ENCODE measurements at places on chromosomes 6 and 20.

- no peak for DNase-seq
Observed at GRCh38 chr6:152094992-152095592, 287.6 kb downstream of the ESR1 start.

DNA sequence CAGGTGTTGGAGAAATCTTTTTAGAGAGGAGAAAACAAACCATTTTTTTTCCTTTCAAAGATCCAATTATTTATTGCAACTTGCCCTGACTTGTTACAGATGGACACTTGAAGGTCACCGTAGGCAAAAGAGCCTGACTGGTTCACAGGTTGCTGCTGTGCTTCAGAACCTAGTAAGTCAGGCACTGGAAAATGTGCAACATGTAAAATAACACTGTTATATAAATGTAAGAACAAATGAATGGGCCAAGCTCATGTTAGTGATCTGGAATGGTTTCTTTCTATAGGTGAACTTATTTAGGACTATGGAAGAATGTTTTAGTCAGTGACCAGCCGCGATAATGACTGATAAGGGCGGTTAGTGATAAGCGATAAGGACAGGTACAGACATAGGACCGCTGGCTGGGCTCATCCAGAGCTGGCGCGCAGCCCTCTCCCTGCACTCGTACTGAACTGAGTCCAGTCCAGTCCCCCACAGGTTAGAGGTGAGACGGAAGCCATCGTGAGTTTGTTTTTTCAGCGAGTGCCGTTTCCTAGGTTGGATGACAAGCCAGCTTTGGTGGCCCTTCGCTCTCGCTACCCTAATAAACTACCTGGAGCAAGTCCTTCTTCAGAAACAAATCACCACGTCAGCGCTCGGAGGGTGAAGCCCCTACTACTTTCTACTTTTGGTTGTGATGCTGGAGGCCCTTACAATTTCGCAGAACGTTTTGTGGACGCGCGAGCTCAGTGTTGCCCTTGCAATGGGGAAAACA lies 94.4 kb upstream of the PRDM1 start:
- DNase-seq, result no peak

GRCh38 chr6:78192057-78192456 lies 539.2 kb downstream of the MEI4 start:
- no peak for DNase-seq

DNA sequence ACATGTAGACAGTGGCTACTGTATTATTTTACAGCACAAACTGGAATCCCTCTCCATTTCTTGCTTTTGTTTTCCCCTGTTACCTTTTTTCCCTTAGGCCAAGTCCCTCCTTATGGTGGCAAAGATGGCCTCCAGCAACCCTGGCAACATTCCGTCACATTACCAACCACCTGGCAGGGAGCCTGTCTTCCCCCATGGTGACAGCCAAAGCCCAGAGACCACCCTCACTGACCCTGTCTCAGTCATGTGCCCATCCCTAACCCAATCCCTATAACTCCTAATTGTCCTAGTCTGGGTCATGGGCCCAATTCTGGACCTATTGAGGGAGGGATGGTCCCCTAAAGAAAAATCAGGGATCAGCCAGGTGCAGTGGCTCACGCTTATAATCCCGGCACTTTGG lies 27.6 kb downstream of the PARD6B start:
- no peak for DNase-seq

DNA sequence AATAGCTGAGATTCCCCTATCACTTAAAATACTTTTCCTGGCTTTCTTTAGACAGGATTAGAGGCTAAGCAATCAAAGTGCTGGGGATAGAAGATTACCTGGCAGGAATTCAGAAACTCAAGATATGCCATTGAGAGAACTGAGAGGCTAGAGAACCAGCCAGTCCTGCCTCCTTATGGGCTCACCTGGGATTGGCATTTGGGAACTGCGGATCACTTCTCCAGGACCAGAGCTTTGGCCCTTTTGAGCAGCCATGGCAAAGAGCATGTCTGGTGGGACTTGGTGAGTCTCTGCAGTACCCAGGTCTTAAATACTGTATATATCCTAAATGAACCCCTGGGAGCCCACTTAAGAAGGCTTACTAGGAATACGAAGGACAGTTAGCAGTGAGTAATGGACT lies 399.1 kb downstream of the BTBD3 start:
- no peak for DNase-seq

DNA sequence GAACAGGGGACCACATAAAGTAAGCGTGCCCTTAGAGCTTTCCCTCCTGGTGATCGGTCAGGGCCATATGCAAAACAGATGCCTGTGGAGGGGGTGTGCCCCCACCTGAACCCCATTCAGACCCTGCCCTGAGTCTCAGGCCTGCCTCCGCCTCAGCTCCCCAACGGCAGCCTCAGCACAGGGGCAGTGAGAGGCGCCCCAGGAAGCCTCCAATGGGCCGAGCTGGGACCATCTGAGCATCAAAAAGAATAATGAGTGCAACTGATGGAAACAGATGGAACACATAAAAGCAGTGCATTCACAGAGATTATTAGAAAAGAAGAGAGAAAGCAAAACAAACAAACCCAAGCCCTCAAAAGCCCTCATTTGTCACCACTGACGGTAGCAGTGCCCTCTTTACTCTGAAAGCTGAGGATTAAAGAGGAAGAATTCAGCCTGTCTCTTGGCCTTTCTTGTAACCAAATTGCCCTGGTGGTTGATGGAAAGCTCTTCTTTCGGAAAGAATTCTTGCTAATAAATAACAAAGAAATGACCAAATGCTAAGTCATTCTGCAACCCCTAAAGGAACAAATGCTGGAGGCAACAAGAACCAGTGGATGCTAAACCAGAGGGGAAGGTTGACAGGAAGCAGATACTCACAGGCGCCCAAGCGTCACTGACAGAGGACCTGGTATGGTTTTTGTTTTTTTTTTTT lies 6.8 kb downstream of the ADISSP start:
- DNase-seq, result no peak

GRCh38 chr6:43275801-43276576 lies 22.1 kb upstream of the SLC22A7 start:
- no peak for DNase-seq

DNA sequence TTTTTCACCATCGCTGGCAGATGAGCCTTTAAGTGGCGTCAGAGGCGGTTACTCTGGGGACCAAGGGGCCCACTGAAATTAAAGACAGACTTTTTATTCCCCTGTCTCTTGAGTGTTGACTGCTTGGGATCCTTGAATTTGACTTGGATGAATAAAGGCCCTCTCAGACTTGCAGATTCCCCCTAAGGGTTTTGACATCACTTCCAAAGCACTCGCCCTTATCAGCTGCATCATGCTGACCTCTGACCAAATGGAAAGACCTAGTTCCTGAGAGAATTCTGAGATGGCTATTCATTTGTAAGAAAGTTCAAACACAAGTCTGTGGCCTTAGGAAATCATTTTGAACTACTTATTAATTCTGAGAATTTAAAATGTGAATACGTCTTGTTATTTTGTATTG lies 13.5 kb upstream of the MOXD1 start:
- DNase-seq, result no peak

DNA sequence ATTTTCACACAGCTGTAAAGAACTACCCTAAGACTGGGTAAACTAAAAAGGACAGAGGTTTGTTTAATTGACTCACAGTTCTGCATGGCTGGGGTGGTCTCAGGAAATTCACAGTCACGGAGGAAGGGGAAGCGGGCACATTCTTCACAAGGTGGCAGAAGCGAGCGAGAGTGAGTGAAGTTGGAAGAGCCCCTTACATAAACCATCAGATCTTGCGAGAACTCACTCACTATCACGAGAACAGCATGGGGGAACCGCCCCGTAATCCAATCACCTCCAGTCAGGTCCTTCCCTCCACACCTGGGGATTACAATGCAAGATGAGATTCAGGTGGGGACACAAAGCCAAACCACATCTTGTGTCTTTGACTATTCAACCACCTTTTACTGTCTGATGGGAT lies 700.5 kb downstream of the TENT5A start:
- no peak for DNase-seq

DNA sequence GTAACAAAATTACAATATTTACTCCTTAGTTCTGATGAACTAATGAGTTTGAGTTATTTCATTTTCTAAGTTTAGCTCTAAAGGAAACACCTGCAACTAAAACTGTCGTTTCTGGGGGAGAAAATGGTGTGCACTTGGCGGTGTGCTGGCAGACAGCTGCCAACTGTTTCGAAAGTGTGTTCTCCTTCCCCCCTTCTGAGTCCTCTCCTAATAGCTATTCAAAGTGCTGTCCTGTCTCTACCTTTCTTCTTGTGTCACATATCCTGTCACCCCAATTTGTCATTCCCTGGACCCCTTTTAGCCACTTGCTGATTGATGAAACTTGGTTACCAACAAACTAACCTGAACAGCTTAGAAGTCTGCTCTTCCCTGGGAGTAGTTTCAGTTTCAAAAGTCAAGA lies 4.9 kb upstream of the UBE2J1 start:
- DNase-seq, result no peak

- DNase-seq, result no peak
Observed at GRCh38 chr20:62297449-62298227, 5.2 kb upstream of the ADRM1 start.

DNA sequence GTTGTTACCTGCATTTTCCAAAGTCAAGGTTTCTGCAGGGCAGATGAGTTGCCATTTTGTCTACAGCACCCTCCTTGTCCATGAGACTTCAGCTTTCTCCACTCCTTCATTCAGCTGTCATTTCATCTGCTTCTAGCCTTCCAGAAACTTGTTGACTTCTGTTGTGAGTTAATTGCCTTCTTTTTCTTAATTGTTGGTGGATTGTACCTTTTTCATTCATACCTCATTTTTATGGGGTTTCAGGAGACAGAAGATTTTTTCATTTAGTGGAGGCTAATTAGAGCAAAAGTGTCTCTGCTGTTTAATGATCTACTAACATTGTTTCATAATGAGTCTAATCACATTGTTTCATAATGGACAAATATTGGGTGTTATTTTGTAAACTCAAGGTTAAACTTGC lies 7.5 kb upstream of the SUMO4 start:
- DNase-seq, result no peak

- DNase-seq, result no peak
Observed at GRCh38 chr20:38135651-38136420, 29.2 kb downstream of the TGM2 start.

DNA sequence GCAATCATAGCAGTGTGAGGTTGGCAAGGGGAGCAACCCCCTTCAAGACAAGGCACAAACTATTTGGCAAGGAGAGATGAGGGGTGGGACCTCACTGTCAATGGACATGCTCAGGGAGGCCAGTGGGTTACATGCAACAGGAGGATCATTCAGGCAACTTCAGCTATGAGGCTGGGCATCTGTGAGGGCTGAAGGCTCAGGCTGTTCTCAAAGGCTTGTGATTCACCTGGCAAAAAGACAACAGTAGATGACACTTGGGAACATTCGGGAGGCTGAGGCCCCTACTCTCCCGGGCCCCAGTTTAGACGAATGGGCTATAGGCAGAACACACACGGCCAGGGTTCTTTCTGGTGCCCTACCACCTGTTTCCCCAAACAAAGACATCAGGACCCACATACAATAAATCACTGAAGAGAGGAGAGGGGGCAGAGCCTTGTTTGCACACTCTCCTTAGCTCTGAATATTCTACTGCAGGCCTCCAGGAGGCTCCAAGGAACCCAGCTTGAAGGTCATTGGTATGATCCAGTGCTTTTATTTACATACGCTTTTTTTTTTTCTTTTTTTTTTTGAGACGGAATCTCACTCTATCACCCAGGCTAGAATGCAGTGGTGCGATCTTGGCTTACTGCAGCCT lies 7.9 kb downstream of the TUBB start:
- no peak for DNase-seq

- no peak for DNase-seq
Observed at GRCh38 chr6:17580518-17581048, 19.5 kb upstream of the FAM8A1 start.

- DNase-seq, result no peak
Observed at GRCh38 chr6:87846434-87846833, 144.4 kb upstream of the AKIRIN2 start.

- DNase-seq, result no peak
Observed at GRCh38 chr6:159487636-159488035, 205.4 kb downstream of the SOD2 start.

- DNase-seq, result no peak
Observed at GRCh38 chr6:105886814-105887544, 199.2 kb upstream of the PRDM1 start.

GRCh38 chr6:107560657-107561056 lies 70.7 kb downstream of the SOBP start:
- no peak for DNase-seq

- no peak for DNase-seq
Observed at GRCh38 chr6:137692806-137693205, 174.3 kb upstream of the TNFAIP3 start.

DNA sequence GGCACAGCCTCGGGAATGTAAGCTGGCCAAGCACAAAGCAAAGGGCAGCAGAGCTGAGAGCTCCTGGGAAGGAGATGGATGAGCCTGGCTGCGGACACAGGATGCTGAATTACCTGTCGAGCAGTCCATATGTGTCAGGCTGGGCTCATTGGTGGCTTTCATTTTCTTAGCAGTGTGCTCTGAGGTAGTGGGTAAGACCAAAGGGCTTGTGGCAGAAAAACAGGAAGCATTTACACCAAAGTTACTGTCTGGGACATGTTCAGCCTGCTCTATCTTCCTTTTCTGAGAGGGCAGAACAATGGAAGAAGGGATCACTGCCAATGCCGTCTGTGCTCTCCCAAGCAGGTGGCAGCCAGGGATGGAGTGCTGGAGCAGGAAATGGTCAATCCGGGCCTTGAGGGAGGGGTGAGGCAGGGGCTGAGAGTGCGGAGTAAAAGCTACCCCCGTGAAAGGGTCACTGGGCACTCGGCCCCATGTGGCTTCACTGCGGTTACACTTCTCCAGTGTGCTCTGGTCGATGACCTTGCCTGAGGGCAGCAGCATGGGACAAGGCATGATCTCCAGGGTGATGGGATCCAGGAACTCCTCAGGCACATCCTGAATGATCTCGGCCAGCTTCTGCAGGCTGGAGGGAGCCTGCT lies 36.9 kb upstream of the AVP start:
- DNase-seq, result no peak

DNA sequence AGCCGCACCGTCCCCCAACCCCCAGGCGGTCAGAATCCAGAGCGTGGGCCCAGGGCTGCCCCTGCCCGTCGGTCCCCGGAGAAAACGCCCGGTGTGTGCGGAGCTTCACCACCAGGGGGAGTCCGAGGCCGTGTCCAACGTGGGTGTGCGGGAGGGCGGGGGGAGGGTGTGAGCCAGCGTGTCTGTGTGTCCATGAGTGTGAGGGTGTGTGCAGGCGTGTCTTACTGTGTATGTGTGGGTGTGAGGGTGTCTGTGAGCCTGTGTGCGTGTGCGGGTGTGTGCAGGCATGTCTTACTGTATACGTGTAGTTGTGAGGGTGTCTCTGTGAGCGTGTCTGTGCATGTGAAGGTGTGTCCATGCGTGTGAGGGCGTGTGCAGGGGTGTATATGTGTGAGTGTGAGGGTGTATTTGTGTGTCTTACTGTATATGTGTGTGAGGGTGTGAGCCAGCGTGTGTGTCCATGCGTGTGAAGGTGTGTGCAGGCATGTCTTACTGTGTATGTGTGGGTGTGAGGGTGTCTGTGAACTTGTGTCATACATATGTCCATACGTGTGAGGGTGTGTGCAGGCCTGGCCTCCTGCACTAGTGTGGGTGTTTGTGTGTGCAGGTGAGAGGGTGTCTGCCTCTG lies 24.6 kb upstream of the GATA5 start:
- DNase-seq, result no peak
